ENCODE measurements at places on chromosomes 7 and 10.

- DNase-seq = no peak
These were observed 67.1 kb downstream of the C10orf143 start for GRCh38 chr10:130043491-130043890.

GRCh38 chr10:95350830-95351228 lies 60.0 kb upstream of the PDLIM1 start:
- DNase-seq = no peak

DNA sequence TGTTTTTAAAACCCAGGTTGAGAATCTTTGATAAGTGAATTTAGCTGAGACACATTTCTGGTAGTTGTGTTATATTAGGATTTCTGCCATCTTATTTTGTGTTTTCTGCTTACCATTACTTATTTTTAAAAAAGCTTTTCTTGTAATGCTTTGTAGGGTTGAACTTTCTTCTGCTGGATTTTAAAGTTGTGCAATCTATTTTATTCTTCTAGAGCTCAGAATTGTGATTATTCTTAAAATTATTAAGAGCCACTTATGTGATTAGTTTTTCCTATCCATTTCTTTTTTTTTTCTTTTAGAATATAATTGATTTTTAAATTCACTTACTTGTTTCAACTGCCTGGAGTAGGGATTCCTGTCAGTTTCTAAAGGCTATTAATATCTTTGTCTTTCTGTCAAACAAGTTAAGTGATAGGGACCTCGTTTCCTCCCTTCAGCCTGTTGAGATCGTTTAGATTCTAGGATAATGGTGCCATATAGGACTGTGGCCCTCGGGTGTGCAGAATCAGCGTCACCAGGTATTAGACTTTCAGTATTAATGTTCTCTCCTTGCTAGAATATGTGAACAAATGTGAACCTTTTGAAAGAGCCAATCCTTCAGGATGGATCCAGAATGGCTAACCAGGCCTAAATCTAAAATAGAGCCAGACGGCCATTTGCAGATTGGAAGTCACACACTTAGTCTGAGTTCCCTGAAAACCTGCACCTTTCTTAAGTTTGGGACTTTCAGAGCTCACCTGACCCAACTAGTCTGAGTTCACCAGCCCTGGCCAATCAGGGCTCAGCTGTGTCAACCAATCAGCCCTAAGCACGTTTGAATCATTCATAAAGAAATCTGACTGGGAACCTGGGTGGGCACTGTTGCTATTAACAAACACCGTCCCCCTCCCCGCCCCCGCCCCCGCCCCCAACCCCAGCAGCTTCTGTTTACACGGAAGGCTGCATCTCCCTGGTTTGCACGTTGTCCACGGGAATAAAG lies 26.2 kb downstream of the CUX1 start:
- DNase-seq = no peak

- DNase-seq = no peak
These were observed 283.6 kb downstream of the BICC1 start for GRCh38 chr10:58796242-58796641.

DNA sequence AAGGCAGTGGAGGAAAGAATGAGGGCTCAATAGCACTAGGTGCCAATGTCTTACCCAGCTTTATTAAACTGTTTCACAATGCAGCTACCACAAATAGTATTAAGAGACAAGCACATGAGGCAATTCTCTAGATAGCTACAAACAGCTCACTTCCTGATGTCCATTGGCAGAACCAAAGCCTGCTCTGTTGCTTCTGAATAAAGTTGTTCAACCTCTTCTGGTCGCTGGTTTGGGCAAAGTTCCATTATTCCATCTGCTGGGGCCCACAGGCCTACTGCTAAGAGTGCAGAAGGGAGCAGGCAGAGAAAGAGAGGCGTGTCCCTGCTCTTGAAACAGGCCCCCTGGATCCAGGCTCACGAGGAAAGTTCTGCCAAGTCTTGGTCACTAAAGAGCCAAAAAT lies 173.9 kb downstream of the ZNF438 start:
- DNase-seq = peak; percentile 5

DNA sequence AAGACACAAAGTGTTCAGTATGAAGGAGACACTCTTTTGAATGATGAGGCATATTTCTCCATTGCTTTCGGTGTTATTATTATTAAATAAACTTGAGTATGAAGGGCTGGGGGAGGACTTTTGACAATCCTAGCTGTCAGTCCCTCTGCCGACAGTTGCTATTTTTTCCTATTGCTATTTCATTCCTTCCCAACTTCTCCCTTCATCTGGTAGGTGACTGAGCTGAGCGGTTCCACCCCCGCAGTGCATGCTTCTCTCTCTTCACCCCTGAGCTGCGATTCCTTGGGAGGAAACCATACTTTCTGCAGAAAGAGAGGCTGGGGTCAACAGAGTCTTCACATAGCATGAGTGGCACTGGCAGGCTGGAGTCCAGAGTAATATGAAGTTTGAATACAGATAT lies 261.2 kb upstream of the TAC1 start:
- no peak for DNase-seq

GRCh38 chr10:79947083-79947415 lies 1.9 kb downstream of the SFTPD start:
- no peak for DNase-seq

- no peak for DNase-seq
These were observed 102.4 kb downstream of the KAT6B start for GRCh38 chr10:74928742-74929191.

- no peak for DNase-seq
These were observed 185.5 kb downstream of the SEMA3A start for GRCh38 chr7:84009051-84009450.

DNA sequence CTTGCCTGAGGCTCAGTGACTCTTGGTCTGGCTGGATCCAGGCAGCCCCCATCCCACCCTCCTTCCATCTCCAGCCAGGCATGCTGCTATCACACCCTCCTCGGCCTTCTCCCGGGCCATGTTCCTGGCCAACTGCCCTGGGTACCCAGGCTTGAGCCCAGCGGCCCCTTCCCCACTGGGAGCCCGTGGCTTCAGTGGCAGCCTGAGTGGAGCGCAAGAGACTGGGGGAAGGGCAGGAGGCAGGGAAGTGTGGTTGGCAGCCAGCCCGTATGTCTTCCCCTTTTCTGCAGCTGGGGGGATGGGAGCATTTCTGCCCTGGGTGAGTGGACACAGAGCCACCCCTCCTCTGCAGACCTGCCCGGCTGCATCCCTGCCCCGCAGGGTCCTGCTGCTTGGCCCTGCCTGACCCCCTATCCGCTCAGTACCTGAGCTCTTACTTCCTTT lies 148.5 kb downstream of the ARHGAP22 start:
- DNase-seq = peak; percentile 64

DNA sequence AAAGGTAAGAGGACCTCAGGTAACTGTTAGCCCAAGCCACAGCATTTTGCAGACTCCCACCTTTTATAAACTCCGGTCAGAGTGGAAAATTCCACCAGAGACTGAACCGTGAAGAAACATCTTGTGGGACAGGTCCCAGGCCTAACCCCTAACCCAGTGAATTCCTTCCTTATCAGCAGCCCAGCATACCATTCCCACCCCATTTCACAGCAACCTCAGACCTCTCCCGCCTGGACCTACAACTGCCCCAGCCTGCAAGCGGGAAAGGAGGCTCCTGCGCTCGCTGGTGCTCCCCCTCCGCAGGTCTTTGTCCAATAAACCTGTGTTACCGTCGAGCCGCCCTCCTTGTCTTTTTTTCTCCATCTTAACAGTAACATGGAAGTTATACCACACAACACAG lies 736.6 kb downstream of the MAGI2 start:
- no peak for DNase-seq

DNA sequence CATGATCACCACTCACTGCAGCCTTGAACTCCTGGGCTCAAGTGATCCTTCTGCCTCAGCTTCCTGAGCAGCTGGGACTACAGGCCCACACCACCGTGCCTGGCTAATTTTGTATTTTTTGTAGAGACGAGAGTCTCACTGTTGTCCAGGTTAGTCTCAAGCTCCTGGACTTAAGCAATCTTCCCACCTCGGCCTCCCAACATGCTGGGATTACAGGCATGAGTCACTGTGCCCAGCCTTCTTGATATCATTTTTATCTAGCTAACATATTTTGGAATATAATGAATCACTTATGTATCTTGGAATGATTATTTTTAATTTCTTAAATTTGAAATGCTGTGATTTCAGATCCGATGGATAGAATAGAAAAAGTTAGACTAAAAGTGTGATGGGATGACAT lies 18.4 kb downstream of the ARL4A start:
- DNase-seq = no peak

DNA sequence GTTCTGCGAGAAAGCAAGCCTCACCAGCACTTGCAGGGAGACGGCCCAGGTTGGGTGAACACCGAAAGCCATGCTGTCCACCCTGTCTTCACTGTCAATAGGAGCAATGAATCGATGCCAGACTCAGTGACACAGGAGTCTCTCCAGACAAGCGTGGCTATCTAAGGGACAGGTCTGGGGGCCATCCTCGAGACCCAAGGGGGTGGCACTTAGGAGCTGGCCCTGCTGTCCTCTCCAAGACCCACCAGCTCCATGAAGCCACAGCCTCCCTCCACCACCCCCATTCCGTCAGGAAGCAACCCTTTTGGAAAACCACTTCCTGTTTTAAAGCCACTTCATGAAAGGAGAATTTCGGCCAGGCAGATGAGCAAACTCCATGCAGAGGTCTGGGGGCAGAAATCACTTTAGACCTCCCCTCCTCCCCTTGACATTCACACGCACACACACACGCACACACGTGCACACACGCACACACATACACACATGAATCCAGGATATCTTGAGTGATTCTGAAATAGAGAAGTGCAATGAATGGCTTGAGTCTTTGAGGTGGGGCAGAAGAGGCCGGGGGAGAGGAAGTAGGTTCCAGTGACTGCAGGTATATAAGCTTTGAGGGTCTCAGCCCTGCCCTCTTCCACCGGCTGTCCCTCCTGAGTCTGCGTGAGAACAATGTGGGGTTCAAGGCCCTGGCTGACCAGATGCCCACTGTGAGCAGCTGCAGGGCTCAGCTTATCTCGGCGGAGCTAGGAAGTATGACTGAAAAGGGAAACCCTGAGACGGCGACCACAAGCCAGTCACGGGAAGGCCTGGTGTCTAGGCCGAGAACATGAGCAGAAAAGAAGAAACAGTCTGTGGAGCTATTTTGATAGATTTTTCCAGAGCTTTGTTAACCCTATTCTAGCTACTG lies 25.0 kb downstream of the RGS10 start:
- DNase-seq = peak; percentile 54

DNA sequence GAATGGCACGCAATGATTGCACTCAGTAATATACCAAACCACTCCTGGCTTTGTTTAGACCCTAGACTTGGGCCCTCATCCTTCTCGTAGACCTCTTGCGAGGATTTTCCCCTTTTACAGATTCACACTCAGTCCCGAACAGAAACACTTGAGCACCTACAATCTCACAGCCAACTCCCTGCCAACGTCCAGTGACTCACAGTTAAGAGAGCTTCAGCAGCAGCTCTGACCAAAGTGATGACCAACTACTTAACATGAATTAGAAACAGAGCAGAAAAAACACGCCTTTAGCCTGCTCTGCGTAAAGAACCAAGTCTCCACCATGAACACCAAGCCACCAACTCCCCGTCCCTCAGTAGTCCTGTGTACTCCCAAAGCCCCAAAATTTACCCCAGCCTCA lies 2.2 kb downstream of the DNAJC30 start:
- DNase-seq = no peak

GRCh38 chr7:155278921-155279320 lies 18.8 kb upstream of the INSIG1 start:
- no peak for DNase-seq

DNA sequence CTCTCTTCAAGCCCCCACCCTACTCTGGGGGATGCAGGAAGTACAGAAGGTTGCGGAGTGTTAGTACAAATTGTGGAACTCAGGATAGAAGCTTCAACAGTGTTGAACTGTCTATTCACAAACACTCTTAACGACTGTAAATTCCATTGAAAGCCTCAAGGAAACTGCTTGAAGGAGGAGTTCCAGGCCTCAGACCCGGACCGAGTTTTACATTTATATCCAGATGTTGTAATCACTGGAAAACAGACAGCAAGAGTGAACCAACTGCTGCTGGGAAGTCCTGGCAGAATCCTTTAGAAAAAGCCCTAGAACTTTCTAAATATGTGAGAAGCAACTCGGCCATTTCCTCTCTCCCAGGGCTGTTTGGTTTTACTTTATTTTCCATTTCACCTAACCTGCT lies 84.1 kb upstream of the LRRC18 start:
- DNase-seq = no peak

DNA sequence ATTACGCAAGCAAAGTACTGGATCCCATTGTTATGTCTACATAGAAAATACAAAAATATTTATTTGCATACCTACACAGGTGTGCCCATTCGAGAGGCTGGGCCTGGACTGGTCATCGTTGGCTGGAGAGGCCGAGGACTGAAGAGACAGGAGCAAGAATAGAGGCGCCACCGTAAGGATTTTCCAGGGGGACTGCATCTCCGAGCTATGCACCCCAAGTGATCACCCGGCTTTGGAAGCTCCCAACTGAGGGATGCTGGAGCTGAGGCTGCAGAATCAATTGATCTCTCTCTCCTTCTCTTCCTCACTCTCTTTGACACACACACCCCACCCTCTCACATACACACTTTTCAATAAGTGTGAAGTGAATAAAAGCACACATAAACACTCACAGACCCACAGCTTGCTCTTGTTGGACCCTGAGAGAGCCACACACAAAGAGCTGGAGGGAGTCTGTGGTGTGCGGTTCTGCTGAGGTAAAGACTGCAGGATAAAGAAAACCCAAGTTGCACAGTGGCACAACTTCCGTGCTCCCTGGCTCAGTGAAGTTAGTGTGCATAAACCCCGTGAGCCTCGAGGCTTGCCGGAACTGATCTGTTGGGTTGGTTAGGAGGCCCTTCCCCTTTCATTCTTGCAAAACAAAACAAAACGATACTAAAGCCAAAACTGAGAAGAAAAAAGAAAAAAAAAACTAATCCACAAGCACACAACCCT lies at the start of gene AOAH:
AOAH (minus strand) TSS at position 544 of the 714 bp plus-strand sequence; CDS start at position 198, 346 bp downstream.
- peak; percentile 93 for DNase-seq

DNA sequence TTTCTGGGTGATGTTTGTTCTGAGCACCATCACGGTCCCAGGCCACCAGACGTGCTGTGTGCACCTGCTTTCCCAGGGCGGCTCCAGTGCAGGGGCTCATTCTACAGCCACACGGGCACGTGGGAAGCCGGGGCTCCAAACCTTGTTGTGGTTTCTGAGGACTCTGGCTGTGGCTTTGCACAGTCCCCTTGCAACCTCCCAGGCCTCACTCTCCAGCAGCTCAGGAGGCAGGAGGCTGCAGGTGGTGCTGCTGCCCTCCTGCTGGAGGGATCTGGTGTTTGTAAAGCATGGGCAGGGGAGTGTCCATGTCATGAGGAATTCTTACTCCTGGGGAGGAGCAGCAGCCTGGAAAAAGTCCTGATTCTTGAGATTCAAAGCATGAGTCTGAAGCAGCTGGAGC lies 54.3 kb downstream of the INSYN2A start:
- DNase-seq = no peak

DNA sequence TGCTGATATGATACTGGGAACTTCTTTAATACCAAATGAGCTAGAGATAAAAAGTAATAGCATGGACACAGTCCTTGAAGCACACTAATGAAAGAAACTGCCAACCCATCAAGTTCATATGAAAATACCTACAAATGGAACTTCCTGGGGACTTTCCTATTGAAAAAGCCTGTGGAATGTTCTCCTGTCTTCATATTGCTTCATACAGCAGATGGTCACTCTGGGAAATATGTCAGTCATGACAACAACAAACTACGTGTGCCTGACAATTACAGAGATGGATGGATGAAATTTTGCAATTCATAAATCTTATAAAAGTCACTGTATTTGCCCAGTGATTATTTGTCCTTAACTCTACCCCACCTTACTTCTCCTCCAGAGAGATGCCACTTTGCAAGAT lies 106.6 kb upstream of the COL1A2 start:
- DNase-seq = no peak

Data from inflammatory macrophage treated with lipopolysaccharide for 1 hour (primary cell).